ENCODE measurements at places on chromosomes 3 and 15. TPM values are rescaled to one million over a fixed set of nuclear protein-coding genes. Genes with fewer than 3 reads are reported as not detected.

The KNG1 gene
- total RNA-seq: not detected

The TMEM42 gene
- 17.7 TPM for total RNA-seq

The SH2D7 gene
- not detected for total RNA-seq

The TF gene
- total RNA-seq: 0.77 TPM

The FURIN gene
- 8.3 TPM for total RNA-seq

The STAC gene
- total RNA-seq: 9.6 TPM

The MYZAP gene
- not detected for total RNA-seq

DNA sequence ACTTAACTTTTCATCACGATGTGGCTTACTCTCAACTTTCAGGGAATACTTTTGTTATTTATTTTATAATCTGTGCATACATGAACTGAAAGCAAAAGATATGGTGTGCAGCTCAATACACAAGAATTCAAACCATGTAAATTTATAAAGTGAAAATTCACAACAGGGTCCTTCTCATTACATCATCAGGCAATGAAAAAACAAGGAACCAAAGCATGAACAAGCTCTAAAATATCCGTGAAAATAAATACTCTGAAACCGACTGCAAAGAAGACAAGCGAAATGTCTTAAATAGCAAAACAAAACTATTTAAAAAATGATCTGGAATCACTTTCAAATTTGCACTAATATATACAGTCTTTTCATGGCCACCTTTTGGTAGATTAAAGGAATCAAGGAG is 28.9 kb downstream of the GNB5 start:
- H3K36me3 ChIP-seq: no peaks in the 10 kb centered on the region
- DNase-seq: no peak
- H3K27me3 ChIP-seq: no peaks in the 10 kb centered on the region
- no peak overlapping the region for H3K27ac ChIP-seq
- H3K4me3 ChIP-seq: no peak overlapping the region

- DNase-seq: no peak
- no peaks in the 10 kb centered on the region for H3K4me1 ChIP-seq
- H3K36me3 ChIP-seq: no peaks in the 10 kb centered on the region
- H3K27ac ChIP-seq: no peak overlapping the region
Observed at GRCh38 chr3:178480795-178481194, 55.4 kb upstream of the KCNMB2 start.

GRCh38 chr3:184350618-184351017 is 10.8 kb downstream of the CLCN2 start:
- no peaks in the 10 kb centered on the region for H3K27me3 ChIP-seq
- no peaks in the 10 kb centered on the region for H3K36me3 ChIP-seq
- H3K4me3 ChIP-seq: no peak overlapping the region
- no peak overlapping the region for H3K27ac ChIP-seq

GRCh38 chr3:187026317-187026670 is 96.0 kb downstream of the ST6GAL1 start:
- H3K4me3 ChIP-seq: no peak overlapping the region
- H3K36me3 ChIP-seq: no peaks in the 10 kb centered on the region
- no peak for DNase-seq
- H3K27me3 ChIP-seq: no peaks in the 10 kb centered on the region
- H3K27ac ChIP-seq: no peak overlapping the region
- H3K4me1 ChIP-seq: peaks cover 7% of the 10 kb centered on the region

GRCh38 chr3:187978433-187979011 is 175.4 kb upstream of the LPP start:
- no peaks in the 10 kb centered on the region for H3K4me1 ChIP-seq
- no peak for DNase-seq
- no peak overlapping the region for H3K4me3 ChIP-seq
- H3K27ac ChIP-seq: no peak overlapping the region
- H3K27me3 ChIP-seq: no peaks in the 10 kb centered on the region
- H3K36me3 ChIP-seq: no peaks in the 10 kb centered on the region

DNA sequence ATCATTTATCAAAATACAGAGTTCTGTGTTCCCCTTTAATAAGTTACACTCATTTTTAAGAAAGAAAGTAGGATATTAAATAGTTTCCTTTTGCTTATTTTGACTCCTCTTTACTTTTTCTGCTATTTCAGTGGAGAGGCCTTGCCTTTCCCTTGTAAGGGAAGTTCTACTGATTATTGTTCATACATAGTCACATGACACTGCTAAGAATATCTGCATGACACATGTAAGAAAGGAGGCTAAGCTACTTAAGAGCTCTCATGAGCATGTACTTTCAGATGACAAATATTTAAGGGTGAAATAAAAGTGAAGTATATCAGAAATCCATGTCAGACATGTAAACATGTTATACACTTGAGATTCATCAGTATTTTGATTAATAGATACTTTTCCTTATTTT is 39.0 kb downstream of the MYRIP start:
- H3K27me3 ChIP-seq: no peaks in the 10 kb centered on the region
- no peaks in the 10 kb centered on the region for H3K36me3 ChIP-seq
- no peaks in the 10 kb centered on the region for H3K4me1 ChIP-seq

DNA sequence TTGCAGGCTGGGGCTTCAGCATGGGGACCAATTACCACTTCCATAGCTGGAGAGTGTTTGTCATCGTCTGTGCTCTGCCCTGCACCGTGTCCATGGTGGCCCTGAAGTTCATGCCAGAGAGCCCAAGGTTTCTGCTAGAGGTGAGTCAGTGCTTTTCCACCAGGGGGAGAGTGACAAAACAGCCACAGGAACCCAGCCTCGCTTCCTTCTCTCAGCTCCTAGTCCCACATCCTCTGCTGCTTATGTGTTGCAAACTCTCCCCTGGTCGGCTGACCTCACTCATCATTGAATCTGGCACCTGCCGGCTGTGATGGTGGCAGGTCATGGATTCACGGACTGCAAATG is 158.3 kb downstream of the SV2B start:
- no peaks in the 10 kb centered on the region for H3K36me3 ChIP-seq
- DNase-seq: no peak
- no peaks in the 10 kb centered on the region for H3K4me1 ChIP-seq
- no peak overlapping the region for H3K4me3 ChIP-seq

- DNase-seq: no peak
- no peaks in the 10 kb centered on the region for H3K36me3 ChIP-seq
- no peak overlapping the region for H3K27ac ChIP-seq
Observed at GRCh38 chr3:133441867-133442270, 42.0 kb downstream of the BFSP2 start.

DNA sequence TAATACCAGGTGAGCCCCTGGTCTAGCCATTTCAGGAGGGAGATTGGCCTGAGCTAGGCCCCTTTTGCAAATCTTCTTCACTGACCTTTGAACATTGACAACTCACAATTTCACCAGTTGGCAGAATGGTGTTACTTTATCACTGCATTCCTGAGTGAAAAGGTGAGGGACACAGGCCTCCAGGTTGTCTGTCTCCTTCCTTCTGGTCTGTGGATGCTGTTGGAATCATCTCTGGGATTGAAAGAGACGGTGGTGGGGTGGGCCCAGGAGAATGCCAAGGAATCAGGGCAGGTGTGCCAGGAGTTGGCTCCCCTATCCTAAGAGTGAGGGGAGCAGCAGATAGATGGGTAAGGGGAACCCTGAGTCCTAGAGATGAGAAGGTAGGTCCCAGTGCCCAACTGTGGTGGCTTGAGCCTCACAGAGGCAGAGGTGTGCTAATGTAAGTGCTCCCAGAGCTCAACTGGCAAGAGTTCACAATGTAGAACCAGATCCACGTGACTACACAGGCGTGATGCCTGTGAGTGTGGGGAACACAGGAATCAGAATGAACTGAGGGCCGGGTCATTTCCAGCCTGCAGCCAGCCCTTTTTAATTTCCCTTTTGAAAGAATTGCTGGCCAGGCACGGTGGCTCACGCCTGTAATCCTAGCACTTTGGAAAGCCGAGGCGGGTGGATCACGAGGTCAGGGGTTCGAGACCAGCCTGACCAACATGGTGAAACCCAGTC is 11.2 kb downstream of the C3orf62 start:
- no peaks in the 10 kb centered on the region for H3K27me3 ChIP-seq
- no peaks in the 10 kb centered on the region for H3K4me1 ChIP-seq
- no peaks in the 10 kb centered on the region for H3K36me3 ChIP-seq
- no peak overlapping the region for H3K27ac ChIP-seq

- no peak overlapping the region for H3K4me3 ChIP-seq
- H3K4me1 ChIP-seq: peaks cover 8% of the 10 kb centered on the region
- no peak for DNase-seq
- peaks cover 12% of the 10 kb centered on the region for H3K27me3 ChIP-seq
Observed at GRCh38 chr3:134802428-134803050, 7.5 kb downstream of the EPHB1 start.

DNA sequence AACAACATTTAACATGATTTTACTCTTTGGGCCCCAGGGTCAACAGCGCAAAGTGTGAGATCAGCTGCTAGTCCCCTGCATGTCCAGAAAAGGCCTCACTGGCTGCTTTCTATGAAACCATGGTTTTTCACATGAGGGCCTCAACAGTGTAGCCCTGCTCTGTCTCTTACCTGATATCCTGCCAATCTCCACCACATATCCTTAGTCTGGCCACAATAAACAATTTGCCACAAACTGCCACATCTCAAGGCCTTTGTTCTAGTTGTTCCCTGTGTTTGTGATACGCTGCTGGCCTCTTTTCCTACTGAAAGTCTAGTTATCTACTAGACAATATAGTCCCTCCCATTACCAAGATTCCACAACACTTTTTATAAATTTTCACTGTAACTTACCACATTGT is 17.7 kb downstream of the VPS39 start:
- peaks cover 12% of the 10 kb centered on the region for H3K36me3 ChIP-seq
- no peak overlapping the region for H3K27ac ChIP-seq
- H3K27me3 ChIP-seq: no peaks in the 10 kb centered on the region
- no peak for DNase-seq

DNA sequence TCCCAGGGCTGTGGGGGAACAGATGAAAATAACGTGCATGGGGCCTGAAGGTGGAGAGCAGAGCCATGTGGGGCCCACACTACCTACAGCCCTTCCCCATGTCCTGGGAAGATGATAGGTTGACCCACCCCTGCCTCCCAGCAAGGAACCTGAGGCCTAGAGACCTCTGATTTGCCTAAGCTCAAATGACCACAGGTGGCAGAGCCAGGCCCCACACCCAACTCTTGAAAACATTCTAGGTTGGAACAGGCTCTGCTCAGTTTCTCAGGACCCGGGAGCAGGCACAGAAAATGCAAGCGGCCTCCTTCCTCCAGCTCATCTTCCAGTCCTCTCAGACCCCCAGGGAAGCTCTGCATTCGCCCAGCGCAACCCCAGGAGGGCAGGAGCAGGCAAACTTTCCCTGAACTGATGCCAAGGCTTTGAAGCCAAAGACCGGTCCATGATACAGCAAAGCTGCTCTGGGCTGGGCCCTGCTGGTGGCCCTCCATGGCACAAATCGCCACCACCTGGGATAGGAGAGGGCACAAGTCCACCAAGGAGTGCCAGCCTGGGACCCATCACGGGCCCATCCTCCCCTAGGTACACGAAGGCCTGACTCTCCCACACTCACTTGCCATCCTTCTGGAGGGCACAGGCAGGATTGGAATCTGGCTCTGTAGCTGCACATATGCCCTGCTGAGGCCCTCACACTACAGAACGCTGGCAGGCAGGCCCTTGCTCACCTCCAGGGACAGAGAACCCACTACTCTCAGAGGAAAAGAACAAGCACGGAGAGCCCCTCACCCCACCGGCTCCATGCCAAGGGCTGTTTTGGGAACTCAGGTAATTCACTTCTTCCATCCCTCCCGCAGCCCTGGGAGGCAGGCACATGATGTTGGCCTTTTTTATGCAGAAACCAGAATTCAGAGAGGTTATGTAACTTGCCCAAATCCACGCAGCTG is 51.0 kb upstream of the FURIN start:
- no peak for DNase-seq
- H3K36me3 ChIP-seq: no peaks in the 10 kb centered on the region
- H3K4me1 ChIP-seq: peaks cover 6% of the 10 kb centered on the region
- no peaks in the 10 kb centered on the region for H3K27me3 ChIP-seq

GRCh38 chr3:16905704-16906103 is 20.9 kb downstream of the PLCL2 start:
- H3K4me1 ChIP-seq: peaks cover 59% of the 10 kb centered on the region
- no peaks in the 10 kb centered on the region for H3K36me3 ChIP-seq
- H3K27ac ChIP-seq: no peak overlapping the region
- H3K27me3 ChIP-seq: no peaks in the 10 kb centered on the region
- H3K4me3 ChIP-seq: no peak overlapping the region

- no peaks in the 10 kb centered on the region for H3K27me3 ChIP-seq
- no peaks in the 10 kb centered on the region for H3K36me3 ChIP-seq
- H3K4me1 ChIP-seq: no peaks in the 10 kb centered on the region
- H3K4me3 ChIP-seq: no peak overlapping the region
- H3K27ac ChIP-seq: no peak overlapping the region
Observed at GRCh38 chr3:178476886-178477285, 59.4 kb upstream of the KCNMB2 start.

DNA sequence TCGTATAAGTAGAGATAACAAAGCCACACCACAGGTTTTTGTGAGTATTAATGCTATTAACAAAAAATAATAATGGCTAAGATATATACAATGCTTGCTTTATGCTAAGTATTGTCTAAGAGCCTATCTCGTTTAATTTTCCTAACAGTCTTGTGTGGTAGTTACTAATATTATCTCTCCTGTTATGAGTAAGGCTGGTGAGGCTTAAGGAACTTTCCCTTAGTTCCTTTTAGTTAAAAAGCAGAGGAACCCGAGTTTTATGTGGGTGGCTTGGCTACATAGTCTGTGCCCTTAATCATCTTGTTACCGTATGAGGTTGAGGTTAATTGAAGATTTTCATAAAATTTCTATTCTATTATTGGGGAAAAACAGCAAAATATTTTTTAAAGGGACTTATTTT is 218.4 kb downstream of the SOX2 start:
- no peak overlapping the region for H3K4me3 ChIP-seq
- peaks cover 6% of the 10 kb centered on the region for H3K4me1 ChIP-seq

- no peaks in the 10 kb centered on the region for H3K27me3 ChIP-seq
- H3K4me3 ChIP-seq: no peak overlapping the region
- no peaks in the 10 kb centered on the region for H3K4me1 ChIP-seq
- H3K27ac ChIP-seq: no peak overlapping the region
- H3K36me3 ChIP-seq: no peaks in the 10 kb centered on the region
- no peak for DNase-seq
Observed at GRCh38 chr3:113498221-113499005, 16.5 kb downstream of the SPICE1 start.

DNA sequence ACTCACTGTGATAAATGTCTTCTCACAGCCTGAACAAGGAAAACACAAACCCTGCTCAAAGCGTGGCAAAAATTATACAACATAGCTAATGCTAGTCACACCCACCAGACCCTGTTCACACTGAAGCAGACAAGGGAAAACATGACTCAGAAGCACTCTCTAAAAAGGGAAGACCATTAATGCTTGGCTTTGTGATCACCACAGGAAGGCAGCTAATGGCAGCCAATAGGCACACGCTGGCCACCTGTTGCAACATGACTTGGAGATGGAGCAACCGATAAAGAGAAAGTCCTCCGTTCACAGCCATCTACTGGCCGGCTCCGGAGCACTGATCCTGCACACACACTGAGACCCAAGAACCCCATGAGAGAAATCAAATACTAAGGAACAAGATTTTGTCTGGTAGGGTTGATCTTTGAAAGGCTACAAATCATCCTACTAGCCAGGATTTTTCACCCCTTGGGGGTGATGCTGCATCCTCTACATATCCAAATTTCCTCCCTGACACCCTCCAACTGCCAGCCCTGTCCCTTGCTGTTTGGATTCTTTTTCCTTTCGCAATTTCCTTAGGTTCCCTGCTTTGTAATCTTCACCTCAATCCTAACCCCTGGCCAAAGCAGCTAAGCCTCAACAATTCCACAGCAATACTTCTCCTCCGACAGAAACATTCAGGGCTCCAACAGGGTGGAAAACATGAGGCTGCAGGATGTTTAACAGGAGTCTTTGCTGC is 3.2 kb downstream of the ZXDC start:
- H3K4me1 ChIP-seq: peaks cover 22% of the 10 kb centered on the region
- peaks cover 10% of the 10 kb centered on the region for H3K36me3 ChIP-seq
- H3K4me3 ChIP-seq: no peak overlapping the region

GRCh38 chr15:96336596-96337364 is 6.3 kb downstream of the NR2F2 start:
- peak; percentile 71 for DNase-seq
- H3K36me3 ChIP-seq: peaks cover 21% of the 10 kb centered on the region
- peak overlapping the region; percentile 92 for H3K4me3 ChIP-seq
- peaks cover 40% of the 10 kb centered on the region for H3K4me1 ChIP-seq

Data from neural progenitor cell (in vitro differentiated cells).